LHCN-M2 (cell line): ENCODE measurements at places on chromosomes 12 and 14. TPM values are rescaled to one million over a fixed set of nuclear protein-coding genes. Genes with fewer than 3 reads are reported as not detected.

Gene MYF5
- 628 and 957 TPM in 2 replicates for total RNA-seq

Gene GALNT8
- not detected in 2 replicates for total RNA-seq

Gene KANSL2
- 36.9 and 44.9 TPM in 2 replicates for total RNA-seq

Gene MBD6
- total RNA-seq = 4.2 and 7.5 TPM in 2 replicates

Gene PROX2
- not detected in 2 replicates for total RNA-seq

Gene TMEM229B
- 0.06 TPM in 1 of 2 replicates, not detected in the other for total RNA-seq

Gene SLC38A4
- 23.6 and 26.5 TPM in 2 replicates for total RNA-seq

Gene BDKRB1
- 0.98 and 4.2 TPM in 2 replicates for total RNA-seq

Gene AVPR1A
- not detected in 2 replicates for total RNA-seq
